ENCODE measurements at places on chromosomes 3 and 15.
A peak's percentile ranks its signal among the peaks of the same experiment; 100 is the strongest.

DNA sequence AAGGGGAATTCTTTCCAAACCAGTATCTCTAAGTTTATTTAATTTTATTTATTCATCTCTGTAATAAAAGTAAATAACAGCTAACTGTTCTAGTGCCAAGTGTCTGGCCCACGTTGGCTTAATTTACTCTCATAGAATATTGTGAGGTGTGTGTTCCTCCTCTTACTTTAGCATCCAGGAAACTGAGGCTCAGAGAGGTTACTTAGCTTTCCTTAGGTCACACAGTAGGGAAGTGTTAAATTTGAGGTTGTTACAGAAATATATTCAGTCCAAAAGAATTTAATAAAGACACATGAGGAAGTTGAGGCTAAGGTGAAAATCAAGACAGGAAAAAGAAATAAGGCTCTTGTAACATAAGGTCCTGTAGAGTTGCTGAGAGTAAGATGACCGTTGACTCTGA is 84.4 kb upstream of the MRPS22 start:
- DNase-seq, result no peak

GRCh38 chr15:23565395-23566070 is at the start of gene MKRN3:
TSS of gene MKRN3 (plus strand) at chr15:23565674. CDS start at chr15:23565783, 109 bp downstream.
- DNase-seq, result peak; percentile 64

DNA sequence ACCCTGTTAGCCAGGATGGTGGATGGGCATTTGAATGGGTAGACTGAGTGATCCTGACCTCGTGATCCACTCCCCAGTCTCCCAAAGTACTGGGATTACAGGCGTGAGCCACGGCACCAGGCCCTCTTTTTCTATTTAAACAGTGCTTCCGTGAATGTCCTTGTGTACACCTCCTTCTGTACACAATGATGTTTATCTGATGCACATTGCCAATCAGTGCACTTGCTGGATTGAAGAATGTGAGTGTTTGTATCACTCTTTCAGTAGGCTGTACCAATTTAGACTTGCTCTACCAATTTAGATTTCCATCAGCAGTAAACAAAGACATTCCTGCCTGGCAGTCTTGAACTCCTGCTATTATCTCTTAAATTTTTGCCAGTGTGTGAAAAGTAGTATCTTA is 8.9 kb upstream of the ZNF619 start:
- no peak for DNase-seq

- DNase-seq, result no peak
Measured at GRCh38 chr3:113607219-113607596, 74.9 kb downstream of the SIDT1 start.

DNA sequence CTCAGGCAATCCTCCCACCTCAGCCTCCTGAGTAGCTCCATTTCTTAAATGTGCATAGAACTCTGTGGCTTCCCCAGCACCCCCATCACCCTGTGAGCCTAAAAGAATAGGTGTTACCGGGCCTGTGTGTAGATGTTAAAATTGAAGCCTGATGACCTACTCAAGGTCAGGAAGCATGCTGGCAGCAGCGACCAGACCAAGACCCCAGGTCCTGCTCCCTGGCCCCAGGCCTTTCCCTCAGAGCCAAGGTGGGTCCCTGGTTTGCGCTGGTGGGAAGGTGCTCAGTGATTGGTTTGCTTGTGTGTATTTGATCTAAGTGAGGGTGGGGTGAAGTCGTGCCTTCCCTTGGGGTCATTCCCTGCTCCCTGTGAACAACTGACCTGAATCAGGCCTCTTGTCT is 18.4 kb upstream of the CRABP1 start:
- no peak for DNase-seq

- no peak for DNase-seq
Measured at GRCh38 chr15:95825208-95825607, 505.3 kb upstream of the NR2F2 start.

GRCh38 chr3:49839193-49839809 is 17.1 kb downstream of the TRAIP start:
- peak; percentile 73 for DNase-seq

- no peak for DNase-seq
Measured at GRCh38 chr3:23760325-23760724, 45.4 kb upstream of the UBE2E1 start.

- DNase-seq, result no peak
Measured at GRCh38 chr3:117873249-117873600, 1161.4 kb downstream of the IGSF11 start.

DNA sequence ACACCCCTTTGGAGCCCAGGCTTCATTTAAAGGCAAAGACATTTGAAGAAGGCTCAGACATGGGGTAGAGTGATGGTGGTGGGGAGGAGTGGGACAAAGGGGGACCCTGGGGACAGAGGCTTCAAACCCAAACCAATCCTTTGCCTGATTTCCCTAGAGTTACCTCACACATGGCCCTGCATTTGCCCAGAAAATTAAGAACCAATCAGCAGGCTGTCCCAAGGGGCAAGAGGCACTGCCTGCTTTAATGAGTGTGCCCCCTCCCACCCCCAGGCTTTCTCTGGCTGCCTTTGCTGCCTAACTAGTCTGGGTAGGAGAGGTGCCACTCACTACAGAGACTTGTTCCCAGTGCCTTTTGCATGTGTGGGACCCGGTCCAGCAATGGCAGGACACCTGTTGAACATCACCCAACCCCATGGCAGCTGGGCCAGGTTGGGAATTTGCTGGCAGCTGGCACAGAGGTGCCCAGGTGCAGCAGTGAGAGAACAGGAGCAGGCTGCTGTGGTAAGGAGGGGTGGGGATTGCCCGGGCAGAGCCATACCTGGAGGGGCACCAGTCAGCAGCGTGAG is 38.4 kb downstream of the CCDC33 start:
- no peak for DNase-seq

GRCh38 chr3:138778643-138779042 is 56.1 kb downstream of the PIK3CB start:
- DNase-seq, result no peak

GRCh38 chr15:99176757-99177156 is 71.9 kb downstream of the SYNM start:
- no peak for DNase-seq

DNA sequence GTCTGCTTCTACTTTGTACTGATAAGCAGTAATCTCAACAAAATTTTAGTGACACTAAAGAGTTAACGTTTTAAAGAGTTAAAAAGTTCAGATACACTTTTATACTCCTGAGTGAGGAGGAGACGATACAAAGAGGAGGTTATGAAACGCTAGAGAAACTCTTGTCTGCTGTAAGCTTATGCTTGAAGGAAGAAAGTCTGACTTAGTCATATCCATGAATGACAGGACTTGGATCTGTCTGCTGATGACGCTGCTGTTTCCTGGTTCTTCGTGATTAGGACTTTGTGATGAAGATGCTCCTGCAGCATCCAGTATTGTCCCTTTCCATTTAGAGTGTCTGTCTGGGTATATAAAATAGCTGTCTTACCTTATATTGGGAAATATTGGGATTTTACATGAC is 15.8 kb downstream of the TCF12 start:
- DNase-seq, result no peak

DNA sequence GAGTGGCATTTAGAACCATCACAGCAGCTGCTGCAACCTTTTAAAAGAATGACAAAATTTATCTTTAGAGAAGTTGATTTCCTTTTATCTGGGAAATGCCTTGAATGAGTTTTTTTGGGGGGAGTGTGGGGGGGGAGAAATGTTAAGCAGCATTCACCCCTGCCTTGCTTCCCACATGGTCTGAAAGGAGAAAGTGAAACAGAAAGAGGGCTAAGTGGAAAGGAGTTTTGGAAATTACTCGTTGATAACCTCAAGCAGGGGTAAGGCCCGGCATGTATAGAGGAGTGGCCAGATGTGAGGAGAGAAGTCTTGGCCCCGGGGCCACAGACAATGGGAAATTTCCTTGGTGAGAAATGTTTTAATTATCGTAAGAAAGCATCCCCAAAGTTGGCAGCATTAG is 23.5 kb downstream of the B3GALNT1 start:
- DNase-seq, result no peak

GRCh38 chr15:28066231-28066630 is 32.9 kb downstream of the OCA2 start:
- no peak for DNase-seq

GRCh38 chr3:11140030-11140712 is 14.1 kb upstream of the HRH1 start:
- peak; percentile 49 for DNase-seq

DNA sequence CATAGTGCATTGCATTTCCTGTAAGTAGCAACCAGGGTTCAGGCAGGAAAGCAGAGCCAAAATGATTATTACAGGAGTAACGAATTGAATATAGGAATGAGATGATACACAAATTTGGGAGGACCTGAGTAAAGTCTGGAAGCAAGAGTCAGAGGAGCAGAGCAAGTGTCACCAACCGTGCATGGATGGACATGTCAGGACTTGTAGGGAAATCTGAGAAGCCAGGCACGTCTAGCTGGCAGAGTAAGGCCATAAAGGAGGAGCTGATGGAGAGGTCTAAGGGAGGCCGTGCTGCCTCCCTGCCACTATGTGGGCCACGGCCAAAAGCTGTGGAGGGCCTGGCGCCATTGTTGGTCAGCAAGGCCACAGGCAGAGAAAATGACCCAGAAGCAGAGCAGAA is 22.4 kb downstream of the GJD2 start:
- no peak for DNase-seq

DNA sequence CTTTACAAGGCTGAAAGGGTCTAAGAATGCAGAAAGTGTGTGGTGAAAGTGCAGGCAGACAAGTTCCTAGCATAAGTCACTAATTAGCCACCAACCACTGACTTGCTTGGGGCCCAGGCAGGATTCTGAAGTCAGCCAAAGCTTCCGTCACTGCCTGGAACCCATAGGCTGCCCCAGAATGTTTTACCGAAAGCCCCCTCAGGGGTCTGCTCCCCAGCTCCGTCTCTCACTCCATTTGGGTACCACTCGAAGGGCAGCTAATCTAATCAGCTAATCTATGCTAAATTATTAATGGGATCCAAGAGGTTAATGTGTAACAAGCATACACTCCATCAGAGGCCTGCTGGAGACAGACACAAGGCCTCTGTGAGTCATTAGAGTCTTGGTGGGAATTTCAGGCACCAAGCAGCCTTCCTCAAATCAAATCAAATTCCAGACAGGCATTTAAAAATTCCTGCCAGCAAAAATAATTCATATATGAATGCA is 13.2 kb downstream of the ADAMTS9 start:
- peak; percentile 90 for DNase-seq

DNA sequence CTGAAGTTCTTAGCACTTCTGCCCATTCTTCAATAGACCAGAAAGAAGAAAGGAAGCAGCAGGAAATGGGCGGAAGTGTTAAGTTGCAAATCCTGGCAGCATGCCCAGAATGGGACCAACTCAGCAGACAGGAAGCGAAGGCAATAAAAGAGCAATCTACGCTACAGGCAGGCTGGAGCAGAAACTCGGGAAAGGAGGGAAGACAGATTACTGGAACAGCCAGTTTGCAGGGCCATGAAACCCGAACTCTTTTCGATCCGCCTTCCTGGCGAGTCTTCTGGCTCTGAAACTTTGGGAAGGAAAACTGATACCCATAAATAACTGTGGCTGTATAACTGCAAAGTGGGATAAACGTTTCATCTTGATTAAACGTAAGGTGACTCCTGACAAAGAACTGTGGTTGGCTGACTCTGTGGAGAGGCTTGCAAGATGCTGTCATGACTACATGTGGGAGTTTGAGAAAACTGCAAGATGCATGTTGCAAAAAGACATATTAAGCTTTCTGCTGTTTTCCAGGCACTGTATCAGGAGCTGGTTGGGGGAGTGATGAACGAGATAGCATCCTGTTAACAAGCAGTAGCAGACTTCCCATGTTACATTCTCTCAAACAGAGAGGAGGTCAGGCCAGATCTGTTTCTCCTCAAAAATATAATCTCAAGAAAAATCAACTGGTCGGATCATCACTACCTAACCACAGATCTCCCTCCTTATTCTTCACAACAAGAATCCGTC is 67.8 kb downstream of the FMN1 start:
- peak; percentile 99 for DNase-seq
